ENCODE measurements at places on chromosomes 4 and X.

- DNase-seq: no peak
Observed at GRCh38 chr4:108043526-108043925, 53.8 kb downstream of the HADH start.

DNA sequence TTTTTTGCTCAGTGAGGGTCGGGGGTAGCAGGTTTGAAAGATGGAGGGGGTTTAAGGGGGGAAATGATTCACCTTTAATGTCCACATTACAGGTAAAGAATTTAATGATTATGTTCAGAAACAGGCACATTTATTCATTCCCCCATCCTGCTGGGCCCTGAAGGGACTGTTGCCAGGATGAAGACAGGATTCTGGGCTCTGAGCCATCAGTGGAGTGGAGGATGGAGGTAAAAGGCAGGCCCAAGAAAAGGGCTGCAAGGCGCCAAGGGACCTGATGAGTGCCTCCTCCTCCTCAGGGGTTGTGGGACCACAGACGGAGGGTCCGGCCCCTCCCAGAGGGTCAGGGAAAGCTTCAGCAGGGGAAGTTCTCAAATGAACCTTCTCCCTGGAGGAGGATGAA lies 40.4 kb upstream of the PROM1 start:
- no peak for DNase-seq

- DNase-seq: no peak
Observed at GRCh38 chr4:166091912-166092510, 219.0 kb downstream of the TLL1 start.

DNA sequence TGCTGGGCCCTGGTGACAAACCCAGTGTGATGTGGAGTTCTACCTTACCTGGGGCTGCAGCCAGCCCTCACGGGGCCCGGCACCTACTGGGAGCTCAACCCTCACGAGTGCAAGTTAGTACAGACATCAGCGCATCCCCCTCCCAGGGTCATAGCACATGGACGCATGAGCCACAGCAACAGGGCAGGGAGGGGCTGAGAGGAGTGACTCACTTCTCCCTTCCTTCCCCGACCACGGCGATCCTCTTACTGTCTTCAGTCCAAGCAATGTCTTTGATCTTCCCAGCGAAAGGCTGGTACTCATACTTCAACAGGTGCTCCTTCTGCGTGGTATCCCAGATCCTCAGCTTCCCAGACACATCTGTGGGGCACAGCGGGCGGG lies 17.8 kb downstream of the WDR1 start:
- no peak for DNase-seq

DNA sequence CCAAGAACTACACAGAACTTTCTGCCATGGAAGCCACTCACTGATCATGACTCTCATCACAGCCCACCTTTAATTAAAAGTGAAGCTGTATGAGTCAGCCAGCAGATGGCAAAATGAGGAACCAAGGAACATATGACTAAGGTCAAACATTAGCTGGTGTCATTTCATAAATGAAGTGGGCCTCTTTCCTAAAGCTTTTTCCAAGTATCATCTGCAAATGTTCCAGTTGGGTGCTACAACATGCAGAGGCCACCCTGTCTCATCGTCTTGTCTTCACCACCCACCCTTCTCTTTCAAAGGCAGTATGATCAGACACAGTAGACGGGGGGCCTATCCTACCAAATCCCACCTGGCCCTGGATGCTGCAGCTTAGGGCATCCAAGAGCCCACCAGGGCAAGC lies 9.2 kb upstream of the EOLA1 start:
- no peak for DNase-seq

GRCh38 chrX:552496-552895 lies 78.1 kb upstream of the SHOX start:
- no peak for DNase-seq

GRCh38 chrX:142040906-142041305 lies 137.2 kb downstream of the MAGEC1 start:
- no peak for DNase-seq

GRCh38 chr4:38982361-38983095 lies 49.7 kb downstream of the TMEM156 start:
- DNase-seq: no peak

DNA sequence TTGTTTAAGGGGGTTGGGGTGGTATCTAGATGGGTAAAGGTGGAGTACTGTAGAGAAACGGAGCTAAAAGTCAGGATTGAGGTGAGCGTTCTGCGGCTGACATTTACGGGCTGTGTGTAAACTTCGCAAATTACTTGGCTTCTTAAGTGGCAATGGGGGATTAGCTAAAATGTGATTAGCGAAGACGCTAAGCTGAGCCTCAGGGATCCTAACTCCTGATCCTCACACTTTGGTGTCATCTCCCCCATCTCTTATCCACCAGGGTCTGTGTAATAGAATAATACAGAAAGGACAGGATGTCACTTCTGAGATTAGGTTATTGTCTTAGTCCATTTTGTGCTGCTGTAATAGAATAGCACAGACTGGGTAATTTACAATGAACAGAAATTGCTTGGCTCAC lies 10.6 kb upstream of the FAT1 start:
- DNase-seq: no peak

- DNase-seq: no peak
Observed at GRCh38 chr4:183798301-183799253, 106.5 kb upstream of the STOX2 start.

GRCh38 chr4:2673157-2673556 lies 83.0 kb downstream of the TNIP2 start:
- no peak for DNase-seq

DNA sequence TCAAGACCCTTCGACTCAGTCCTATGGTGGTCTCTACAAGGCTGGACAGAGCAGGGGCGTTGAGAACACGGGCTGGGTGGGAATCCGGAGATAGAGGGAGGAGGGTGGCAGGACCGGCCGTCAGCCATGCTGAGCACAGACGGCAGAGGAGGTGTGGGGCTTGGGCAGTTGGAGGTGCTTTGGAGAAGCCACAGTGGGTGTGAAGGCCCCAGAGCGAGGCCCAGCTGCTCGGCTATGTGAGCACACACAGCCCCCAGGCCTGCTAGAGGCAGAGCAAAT lies 4.2 kb downstream of the PDE6B start:
- no peak for DNase-seq

DNA sequence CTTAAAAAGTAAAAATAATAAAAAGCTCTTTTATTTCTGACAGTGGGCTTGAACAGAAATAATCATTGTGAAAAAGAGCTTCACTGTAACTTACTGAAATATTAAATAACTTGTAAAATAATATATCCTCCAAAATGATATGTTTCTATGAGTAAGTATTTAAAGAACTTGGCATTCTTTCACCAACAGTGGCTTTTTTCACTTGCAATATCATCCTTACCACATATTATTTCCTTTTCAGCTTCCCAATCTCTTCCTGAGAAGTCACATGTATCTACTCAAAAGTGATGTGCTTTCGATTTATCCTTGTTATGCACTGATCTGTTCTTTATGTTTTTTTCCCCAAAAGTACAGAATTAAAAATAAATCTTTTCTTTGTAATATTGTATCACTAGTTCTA lies 2.2 kb upstream of the PCDH18 start:
- DNase-seq: no peak

- no peak for DNase-seq
Observed at GRCh38 chrX:23228950-23229448, 105.7 kb upstream of the PTCHD1 start.

DNA sequence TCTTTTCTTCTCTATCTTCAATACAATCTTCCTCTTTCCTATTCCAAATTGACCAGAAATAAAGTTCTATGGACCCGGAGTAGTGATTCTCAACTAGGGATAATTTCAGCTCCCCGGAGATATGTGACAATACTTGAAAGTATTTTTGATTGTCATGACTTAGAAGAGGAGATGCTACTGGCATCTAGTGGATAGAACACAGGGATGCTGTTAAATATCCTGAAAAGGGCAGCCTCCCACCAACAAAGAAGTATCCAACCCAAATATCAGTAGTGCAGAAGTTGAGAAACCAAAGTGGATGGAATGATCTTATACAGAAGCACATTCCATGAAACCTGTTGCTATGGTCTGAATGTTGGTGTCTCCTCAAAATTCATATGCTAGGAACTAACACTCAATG lies 65.7 kb upstream of the NDST3 start:
- DNase-seq: no peak

DNA sequence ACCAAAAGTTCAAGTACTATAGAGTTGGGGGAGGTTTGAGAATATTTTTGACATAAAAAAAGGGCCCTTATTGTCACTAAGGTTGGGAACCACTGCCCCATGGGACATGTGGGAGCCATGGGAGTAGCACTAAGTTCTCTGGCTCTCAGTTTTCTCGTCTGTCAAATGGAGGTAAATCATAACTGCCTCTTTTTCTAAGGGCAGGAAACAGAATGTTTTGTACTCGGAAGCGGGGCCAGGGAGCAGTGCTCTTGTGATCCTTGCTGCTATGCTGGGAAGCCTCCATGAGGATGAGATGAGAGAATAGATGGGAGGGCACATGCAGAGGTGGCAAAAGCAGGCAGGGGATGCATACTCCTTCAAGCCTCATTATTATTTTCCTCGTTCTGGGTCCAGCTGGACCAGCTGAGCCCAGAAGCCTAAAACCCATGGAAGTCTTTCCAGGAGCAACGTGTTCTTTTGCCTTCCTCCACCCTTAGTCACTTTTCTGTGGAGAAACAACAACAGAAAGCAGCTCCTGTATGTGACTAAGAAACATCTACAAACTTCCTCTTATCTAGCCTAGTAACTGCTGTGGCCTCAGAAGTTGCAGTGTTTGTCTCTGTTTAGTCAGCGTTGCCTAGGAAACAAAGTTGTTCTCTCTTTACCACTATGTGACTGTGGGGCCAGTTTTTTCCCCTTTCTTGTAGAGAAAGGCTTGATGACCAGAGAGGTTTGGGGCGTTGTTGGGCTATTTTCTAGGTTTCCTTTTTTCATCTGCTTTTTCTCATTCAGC lies 64.8 kb downstream of the TSC22D3 start:
- peak; percentile 75 for DNase-seq

DNA sequence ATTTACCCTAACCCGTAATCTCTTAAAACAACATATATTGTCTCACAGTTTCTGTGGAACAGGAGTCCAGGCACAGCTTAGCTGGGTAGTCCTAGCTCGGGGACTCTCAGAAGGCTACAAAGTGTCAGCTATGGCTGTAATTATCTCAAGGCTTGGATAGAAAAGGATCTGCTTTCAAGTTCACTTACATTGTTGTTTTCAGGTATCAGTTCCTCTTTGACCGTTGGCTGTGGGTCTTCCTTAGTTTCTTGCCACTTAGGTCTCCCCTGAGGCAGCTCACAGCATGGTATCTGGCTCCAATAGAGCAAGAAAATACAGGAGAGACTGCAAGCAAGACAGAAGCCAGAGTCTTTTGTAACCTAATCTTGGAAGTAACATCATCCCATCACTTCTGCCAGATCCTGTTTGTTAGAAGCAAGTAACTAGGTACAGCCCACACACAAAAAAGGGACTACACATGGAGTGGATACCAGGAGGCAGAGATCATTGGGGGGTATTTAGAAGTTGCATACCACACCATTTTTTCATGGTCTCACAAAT lies 137.0 kb downstream of the MAGEB5 start:
- DNase-seq: no peak

- no peak for DNase-seq
Observed at GRCh38 chr4:55358668-55359067, 12.6 kb downstream of the SRD5A3 start.

GRCh38 chrX:107573016-107573415 lies 55.3 kb upstream of the PRPS1 start:
- no peak for DNase-seq

GRCh38 chr4:168715896-168716295 lies 219.0 kb downstream of the PALLD start:
- no peak for DNase-seq

DNA sequence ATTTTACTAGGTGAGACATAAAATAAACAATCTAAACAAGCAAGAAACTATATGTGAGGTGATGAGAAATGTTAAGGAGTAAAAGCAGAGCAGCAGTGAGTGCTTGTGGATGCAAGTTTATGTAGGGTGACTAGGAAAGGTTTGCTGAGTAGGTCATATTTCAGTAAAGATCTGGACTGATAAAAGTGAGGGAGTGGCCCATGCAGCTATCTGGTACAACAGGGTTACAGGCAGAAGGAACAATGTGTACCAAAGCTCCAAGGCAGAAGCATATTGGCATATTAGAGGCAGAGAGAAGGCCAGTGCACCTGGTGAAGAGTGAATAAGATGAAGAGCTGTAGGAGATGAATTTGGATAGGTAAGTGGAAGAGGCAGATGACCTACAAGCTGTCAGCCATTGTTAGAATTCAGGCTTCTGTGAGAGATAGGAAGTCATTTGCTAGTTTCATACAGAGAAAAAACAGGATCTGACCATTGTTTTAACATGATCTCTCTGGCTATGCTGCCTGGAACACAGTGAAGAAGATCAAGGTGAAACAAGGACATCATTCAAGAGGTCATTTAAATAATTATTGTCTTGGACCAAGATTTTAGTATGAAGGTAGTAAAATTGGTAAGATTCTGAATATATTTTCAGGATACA lies 274.6 kb downstream of the ANKRD50 start:
- no peak for DNase-seq

- no peak for DNase-seq
Observed at GRCh38 chr4:88159229-88159725, 838 bp upstream of the ABCG2 start.
